ENCODE measurements at places on chromosomes 7 and 10.
A peak's percentile ranks its signal among the peaks of the same experiment; 100 is the strongest.

- no peak for DNase-seq
These were observed 22.3 kb downstream of the CALML5 start for GRCh38 chr10:5476918-5477525.

- DNase-seq = no peak
These were observed 51.0 kb downstream of the RALA start for GRCh38 chr7:39674406-39674805.

DNA sequence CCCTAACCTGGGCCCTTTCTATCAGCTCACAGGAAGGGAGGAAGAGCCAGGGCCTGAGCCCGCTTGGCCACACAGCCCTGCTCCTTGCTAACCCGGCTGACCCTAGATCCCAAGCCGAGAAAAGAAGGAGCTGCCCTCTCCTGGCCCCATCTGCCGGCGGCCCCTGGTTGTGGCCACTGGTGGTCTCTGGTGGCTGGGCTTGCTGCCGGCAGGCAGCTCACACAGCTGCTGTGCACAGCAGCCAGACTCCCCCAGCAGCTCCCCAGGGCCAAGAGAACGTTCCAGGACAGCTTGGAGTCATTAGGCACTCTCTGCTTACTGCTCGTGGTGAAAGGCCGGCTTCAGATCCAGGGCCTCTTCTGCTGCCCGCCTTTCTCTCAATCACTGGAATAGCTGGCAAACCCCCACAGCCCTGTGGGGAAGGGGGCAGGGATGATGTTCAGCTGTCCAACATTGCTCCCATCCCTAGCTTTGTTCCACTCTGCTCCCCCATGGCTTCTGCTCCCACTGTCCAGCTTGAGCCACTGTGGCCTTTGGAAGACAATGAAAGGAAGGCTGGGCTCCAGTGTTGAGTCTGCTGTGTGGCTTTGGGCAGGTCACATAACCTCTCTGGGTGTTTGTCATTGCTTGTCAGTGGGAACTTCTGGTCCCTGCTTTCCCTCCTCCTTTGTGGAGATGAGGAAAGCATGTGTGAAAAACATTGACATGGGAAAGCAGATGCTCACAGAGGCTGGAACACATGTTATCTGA is 35.4 kb upstream of the COL13A1 start:
- DNase-seq = no peak

- no peak for DNase-seq
These were observed 92.8 kb upstream of the PARD3 start for GRCh38 chr10:34907743-34908430.

DNA sequence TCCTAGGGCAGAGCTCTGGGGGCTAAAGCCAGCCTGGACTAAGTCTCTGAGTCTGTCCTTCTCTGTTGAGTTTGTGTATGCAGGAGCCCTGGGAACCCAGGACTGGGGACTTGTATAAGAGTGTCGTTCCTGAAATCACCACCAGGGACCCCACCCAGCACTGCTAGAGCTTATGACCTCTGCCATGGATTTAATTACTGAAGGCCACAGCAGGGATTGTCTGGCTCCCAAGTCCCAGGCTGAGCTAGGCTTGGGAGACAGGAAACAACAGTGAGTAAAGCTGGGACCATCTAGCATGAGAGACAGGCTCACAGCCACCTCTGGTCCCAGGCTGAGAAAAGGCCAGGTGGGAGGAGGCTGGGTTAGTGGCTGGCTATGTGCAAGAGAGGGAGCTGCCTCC is 1.4 kb upstream of the TSPAN15 start:
- peak; percentile 26 for DNase-seq

DNA sequence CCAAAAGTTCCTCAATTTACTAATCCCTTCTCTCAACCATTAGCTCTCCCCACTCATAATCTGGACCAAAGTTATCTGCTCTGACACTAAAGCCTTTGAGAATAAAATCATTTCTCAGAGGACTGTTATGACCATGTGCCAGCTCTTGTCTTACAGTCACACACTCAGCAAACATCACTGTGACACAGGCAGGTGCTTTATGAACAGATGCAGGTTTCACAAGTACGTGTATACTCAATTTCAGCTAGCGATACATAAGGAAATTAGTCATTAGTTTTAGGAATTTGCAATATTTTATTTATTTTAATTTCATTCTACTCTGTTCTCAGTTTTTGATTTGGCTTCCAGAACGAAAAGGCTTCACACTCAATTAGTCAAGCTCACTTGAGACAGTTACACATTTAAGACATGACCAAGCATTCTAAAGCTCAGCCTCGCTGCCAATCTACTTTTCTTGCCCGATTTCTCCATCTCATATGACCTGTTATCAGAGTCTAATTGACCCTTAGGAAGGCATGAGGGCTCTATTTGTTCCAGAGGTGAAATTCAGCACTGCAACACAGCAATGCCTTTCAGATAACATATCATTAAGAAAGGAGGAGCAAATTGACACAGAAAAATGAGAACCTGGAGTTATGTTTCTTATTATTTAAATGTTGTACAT is 76.8 kb downstream of the TFEC start:
- DNase-seq = no peak

- DNase-seq = no peak
These were observed 368.1 kb downstream of the MDFIC start for GRCh38 chr7:115289971-115290370.

GRCh38 chr7:41916450-41916927 is 213.6 kb upstream of the INHBA start:
- DNase-seq = no peak

DNA sequence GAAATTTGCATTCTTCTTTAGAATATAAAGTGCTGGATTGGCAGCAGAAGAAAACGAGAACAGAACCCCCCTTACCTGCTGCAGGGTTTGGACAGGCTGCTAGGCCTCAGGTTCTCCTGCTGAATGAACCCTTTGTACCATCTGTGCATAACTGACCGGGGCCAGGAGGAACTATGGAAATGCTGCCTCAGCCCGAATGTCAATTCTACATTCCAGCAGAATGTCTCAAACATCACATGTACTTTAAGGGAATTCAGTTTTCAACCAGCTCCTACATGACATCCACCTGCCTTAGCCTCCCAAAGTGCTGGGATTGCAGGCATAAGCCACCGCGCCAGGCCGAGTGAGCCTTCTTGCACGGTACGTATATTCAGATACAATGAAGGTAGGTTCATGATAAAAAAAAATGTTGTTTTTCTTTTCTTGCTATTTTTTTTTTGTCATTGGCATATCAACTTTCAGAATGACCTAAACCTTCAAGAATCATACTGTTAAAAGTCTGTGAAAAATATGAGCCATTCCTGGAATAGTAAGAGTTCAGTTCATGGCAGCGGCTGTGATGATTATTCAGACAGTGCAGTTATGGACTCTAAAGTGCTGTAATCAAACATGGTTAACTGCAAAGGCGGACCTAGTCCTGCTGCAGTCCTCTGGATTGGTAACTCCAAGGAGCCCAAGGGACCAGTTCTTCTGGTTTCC is 84.4 kb upstream of the TNS3 start:
- no peak for DNase-seq

DNA sequence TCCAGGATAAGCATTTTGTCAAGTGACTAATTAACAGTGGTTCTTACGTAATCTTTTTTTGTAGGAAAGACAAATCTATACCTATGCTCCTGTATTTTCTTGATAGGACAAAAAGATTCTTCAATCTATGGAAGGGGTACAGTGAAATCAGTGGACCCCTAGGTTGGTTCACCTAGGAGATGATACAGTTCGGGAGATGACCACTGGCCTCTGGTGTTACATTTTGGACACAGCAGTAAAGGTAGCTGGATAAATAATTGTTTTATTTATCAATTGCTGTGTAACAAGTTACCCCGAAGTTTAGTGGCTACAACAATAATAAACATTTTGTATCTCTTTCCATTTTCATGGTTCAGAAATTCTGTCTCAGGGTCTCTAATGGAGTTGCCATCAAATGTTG is 288.2 kb upstream of the MAGI2 start:
- DNase-seq = no peak

DNA sequence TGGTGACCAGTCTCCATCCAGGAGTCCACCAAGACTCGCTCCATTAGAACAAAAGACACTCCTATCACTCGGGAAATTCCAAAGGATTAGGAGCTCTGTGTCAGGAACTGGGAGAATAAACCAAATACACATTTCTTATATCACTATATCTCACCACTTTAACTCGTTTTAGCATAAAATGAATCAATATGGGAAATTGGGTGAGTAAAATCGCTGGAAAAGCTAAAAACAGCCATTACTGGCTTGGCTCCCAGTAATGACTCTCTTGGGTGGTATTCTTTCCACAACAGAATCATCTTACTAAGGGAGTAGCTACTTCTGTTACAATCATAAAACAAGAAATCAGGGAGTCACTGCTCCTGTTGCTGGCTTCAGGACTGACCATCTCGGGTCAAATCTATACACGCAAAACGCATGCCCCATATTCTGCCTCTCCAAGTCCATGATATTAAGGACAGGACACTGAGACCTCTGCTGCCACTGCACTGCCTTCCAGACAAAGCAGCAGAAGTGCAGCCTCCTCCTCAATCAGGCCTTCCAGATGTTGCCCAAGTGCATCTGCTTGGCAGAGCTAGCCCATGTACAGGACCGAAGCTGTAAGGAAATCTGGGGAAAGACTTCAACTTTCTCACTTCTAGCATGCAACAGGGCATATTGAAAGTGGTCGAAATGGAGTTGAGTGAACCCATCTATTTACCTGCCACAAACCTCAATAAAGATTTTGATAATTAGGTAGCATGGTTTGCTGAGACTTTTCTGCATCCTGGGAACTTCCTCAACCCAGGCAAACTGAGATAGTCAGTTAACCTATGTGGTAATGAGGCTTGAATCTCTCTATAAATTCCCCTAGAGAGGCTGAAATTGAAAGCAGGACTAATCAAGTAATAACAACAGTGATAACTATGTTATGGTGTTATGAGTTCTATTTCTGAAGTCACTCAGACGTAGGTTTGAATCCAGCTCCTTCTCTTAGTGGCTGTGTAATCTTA is 14.4 kb upstream of the PANK1 start:
- DNase-seq = no peak

DNA sequence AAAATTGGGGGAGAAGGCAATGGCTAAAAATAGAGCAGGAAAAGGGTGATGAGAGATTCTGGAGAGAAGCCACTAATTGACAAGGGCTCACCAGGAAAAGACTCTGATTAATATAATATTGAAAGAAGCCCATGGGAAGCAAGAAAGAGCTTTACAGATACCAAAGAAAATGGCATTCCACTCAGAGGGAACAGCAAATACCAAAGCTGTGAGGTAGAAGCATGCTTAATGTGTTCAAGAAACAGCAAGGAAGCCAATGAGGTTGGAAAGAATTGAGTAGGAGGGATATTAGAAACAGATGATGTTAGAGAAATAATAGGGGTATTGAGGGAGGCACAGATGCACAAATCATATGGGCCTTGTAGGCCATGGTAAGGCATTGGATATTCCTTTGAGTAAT is 130.1 kb downstream of the MYO3A start:
- no peak for DNase-seq
